Stimulated activated CD8-positive, alpha-beta memory T cell treated with anti-CD3 and anti-CD28 coated beads, Interleukin-2, amount 100 ng/mL, for 1 hour (primary cell): ENCODE measurements at places on chromosomes 4 and X.

DNA sequence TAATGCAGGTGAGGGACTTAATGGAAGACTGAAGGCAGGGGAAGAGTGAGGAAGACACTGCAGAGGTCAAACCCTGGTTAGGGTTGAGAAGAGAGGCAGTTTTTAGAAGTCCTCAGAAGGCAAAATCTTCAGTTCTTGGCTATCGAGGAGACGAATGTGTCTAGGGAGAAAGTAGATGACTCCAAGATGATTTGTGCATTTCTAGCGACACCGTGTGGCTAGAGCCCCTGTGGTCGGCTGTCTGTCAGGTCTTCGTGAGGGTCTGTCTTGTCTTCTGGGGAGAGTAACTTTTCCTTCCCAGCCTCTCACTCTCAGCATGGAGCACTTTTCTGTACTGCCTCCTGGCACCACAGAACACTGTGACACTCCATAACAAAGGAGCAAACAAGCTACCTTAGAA is 458.1 kb downstream of the STIM2 start:
- no peak for DNase-seq

GRCh38 chr4:32140636-32141035 is 1420.5 kb downstream of the PCDH7 start:
- DNase-seq: no peak

DNA sequence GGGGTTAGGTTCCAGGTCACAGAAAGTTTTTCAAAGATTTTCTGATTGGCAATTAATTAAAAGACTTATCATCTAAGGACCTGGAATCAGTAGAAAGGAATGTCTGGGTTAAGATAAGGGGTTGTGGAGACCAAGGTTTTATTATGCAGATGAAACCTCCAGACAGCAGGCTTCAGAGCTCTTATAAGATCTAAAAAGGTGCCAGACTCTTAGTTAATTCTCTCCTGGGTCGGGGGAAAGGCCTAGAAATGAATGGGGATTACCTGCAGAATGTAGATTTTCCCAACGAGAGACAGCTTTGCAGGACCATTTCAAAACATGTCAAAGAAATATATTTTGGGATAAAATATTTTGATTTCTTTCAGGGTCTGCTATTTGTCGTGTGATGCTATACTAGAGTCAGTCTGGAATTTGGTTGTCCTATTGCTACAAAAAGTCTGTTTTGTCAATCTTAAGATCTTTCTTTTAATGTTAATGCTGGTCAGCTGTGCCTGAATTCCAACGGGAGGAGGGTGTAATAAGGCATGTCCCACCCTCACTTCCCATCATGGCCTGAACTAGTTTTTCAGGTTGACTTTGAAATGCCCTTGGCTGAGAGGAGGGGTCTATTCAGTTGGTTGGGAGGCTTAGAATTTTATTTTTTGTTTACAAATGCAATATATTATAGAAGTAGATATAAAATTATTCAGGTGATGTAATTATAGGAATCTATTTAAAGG is 15.8 kb downstream of the EGF start:
- no peak for DNase-seq

DNA sequence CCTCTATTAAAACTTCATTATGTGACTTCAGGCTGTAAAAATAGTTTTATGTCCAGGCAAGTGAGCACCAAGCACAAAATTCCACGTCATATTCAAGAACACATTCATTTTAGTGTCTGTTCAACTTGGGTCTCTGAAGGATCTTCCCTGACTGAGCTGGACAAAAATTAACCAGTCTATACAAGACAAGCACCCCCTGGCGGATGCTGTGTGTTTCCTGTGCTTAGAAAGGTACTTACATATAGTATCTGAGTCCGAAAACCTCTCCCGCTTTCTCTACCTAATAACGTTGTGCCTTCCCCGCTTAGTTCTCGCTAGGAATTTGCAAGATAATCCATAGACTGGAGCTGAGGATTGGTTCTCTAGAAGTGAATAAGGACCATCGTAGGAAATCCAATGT is 2214.5 kb upstream of the TENM3 start:
- no peak for DNase-seq

DNA sequence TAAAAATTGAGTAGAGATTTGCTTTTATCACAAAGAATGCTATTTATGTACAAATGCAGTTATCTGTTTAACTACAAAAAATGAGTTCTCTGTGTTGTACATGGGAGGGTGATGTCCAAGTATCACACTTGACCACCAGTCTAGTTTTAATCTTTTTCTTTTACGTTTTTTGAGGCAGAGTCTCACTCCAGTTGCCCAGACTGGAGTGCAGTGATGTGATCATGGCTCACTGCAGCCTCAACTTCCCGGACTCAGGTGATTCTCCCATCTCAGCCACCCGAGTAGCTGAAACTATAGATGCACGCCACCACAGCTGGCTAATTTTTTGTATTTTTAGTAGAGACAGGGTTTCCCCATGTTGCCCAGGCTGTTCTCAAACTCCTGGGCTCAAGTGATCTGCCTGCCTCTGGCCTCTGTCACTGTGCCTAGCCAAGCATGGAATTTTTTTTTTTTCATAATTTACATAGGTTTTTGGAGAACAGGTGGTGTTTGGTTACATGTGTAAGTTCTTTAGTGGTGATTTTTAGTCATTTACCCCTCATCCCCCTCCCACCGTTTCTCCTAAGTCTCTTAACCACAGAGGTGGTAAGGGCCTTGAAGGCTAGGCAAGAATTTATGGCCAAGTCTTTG is 47.9 kb upstream of the RPA4 start:
- DNase-seq: no peak

DNA sequence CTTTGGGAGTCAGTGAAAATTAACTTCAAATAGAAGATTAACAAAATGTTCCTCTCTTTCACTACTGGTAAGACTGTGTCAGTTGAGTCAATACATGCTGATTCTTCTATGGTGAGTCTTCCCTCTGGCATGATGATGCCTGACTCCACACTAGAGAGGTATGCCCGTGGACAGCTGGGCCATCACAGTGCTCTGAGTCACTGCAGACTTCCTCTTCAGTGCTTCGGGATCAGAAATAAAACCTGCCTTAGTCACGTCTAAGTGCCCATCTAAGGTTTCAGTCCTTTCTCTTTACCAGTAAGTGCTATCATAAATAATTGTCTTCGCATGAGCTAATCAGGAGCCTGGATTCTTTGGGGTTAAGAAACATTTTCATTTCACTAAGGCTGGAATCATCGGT is 1.6 kb upstream of the ASB5 start:
- DNase-seq: no peak

GRCh38 chr4:7429069-7429416 is 5.7 kb downstream of the PSAPL1 start:
- no peak for DNase-seq
